Mesothelial cell of epicardium (in vitro differentiated cells): ENCODE measurements at places on chromosomes 5 and 9.

- DNase-seq = no peak
Observed at GRCh38 chr5:132211787-132212186, 15.9 kb downstream of the P4HA2 start.

GRCh38 chr9:37035648-37036370, 1.7 kb upstream of the PAX5 start:
- no peak for DNase-seq

DNA sequence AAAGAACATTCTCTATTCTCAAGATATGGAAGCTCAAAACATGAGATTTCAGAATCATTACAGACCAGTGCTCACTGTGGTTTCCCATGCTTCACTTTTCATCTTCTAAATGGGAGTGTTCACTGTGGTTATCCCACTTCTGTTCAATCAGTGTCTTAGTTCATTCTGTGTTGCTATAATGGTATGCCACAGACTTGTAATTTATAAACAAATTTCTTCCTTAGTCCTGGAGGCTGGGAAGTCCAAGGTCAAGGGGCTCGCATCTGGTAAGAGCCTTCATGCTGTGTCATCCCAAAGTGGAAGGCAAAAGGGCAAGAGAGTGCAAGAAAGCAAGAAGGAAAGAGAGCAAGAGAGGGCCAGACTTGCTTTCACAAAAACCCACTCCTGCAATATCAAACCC, 146.3 kb downstream of the TTC39B start:
- DNase-seq = no peak

DNA sequence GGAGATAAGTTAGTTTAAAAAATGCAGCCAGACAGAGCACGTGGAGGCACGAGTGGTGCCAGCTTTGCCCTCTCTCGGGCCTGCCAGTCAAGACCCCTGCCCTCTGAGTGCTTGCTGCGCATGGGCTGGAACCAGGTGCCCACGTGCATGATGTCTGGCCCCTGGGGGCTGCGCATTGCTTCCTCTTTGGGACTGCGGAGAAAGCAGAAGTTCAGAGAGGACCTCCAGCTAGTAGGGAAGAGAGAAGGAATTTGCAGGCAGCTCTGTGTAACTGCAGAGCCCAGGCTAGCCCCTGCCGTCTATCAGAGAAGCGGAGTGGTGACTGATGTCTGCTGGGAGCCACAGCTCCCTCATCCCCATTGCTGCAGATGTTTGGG, 9.7 kb upstream of the RNU6ATAC start:
- no peak for DNase-seq

- no peak for DNase-seq
Observed at GRCh38 chr5:91283899-91284298, 99.2 kb downstream of the ARRDC3 start.

GRCh38 chr5:42059291-42059690, 134.2 kb downstream of the FBXO4 start:
- no peak for DNase-seq

DNA sequence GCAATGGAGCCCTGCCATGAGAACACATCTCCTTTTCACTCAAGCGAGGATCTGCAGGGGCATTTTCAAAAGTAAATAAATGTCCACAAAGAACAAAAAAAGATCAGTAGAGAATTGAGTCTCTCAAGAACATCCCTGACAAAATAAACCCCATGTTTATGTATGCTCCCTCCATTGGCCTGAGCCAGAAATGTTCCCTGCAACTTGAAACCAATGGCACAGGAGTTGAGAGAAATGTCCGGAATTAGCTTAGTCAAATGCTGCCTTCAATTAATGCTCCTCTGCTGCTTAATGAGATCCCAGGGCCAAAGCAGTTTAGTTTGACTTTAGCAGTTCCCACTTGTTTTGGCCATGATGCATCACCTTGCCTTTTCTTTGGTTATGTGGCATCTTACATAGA, 238.3 kb downstream of the EBF1 start:
- no peak for DNase-seq

- DNase-seq = no peak
Observed at GRCh38 chr5:124235576-124235975, 510.9 kb downstream of the ZNF608 start.

GRCh38 chr5:137782984-137783536, 28.9 kb upstream of the HNRNPA0 start:
- no peak for DNase-seq

- DNase-seq = no peak
Observed at GRCh38 chr5:86332851-86333250, 284.9 kb upstream of the COX7C start.

GRCh38 chr9:8419596-8420275, 620.2 kb upstream of the DMAC1 start:
- no peak for DNase-seq

GRCh38 chr9:3012245-3012644, 168.3 kb upstream of the PUM3 start:
- DNase-seq = no peak

DNA sequence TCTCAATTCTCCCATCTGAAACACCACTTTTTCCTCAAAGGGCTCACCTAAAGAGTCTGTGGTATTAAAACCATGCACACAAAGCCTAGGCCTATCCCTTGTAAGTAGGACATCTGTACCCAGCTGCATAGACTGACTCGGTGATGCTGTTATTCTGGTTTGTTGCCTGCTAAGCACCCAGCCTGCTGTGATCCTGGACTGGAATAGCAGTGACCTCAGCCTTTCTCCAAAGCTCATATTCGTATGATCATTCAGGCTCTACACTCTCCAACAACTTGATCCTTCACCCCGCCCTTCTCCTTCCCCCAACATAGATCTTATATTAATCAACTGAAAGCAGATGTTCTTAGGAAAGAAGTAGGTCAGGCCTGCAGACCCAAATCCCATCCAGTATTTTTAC, 81.4 kb upstream of the WWC1 start:
- no peak for DNase-seq

DNA sequence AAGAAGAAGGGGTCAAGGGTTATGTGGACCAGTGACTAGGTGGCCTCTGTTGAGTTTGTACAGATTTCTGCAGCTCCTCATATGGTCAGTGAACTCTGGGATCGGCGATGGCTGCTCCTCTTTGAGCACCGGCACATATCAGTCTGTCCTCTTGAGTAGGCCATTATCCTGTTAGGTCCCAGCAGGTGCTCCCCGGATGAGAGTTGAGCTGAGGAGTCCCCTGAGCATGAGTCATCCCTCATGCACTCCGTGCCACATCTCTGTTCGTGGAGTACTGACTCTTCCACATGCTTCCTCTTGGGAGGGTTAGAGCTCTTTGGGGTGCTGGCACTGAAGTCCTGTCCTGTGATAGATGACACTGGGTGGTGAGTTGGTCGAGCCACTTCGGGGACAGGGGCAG, 143.7 kb downstream of the PTTG1 start:
- DNase-seq = no peak

- DNase-seq = no peak
Observed at GRCh38 chr5:132006331-132007120, 4.9 kb downstream of the ACSL6 start.

- DNase-seq = no peak
Observed at GRCh38 chr5:36458746-36459145, 147.7 kb upstream of the SLC1A3 start.
